IMR-90 (cell line): ENCODE measurements at places on chromosomes 7 and 10. TPM values are rescaled to one million over a fixed set of nuclear protein-coding genes. Genes with fewer than 3 reads are reported as not detected.

- H3K27me3 ChIP-seq = no peaks in the 10 kb centered on the region
- H3K27ac ChIP-seq = no peak overlapping the region
- H3K4me3 ChIP-seq = no peak overlapping the region
- H3K4me1 ChIP-seq = peaks cover 26% of the 10 kb centered on the region
- DNase-seq = peak; percentile 92
These were observed 55.0 kb downstream of the PODXL start for GRCh38 chr7:131501422-131501821.

DNA sequence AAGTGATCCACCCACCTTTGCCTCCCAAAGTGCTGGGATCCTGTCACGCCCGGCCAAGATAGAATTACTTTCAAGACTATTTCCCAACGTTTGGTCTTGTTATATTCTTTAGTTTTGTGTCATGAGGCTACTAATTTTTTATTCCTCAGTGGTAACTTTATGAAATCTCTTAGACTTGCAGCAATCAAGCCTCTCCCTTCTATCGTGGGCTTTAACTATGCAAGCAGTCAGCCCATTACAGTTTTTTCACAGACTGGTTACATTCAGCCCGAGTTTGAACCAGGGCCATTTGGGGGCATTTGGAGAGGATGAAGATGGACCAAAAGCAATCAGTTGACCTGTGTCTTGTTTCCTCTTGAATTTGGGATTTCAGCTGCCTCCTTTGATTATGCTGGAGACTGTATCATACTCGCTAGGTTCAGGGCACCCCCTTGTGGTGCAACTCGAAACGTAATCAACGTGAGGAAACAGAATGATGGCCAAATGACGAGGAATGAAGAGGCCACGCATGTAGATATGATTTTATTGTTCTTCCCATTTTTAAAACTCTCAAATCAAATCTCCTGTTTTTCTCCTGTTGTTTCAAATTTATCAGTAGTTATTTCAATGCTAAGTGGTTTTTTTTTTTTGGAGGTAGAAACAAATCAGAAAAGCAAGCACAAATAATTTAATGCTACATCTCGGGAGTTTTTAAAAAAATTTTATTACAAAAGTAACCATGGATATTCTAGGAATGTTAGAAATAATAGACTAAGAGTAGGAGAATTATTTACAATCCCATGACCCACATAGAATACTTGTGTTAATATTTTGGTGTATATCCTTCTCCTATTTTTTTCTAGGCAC lies 151.6 kb downstream of the KIAA1217 start:
- H3K36me3 ChIP-seq = no peaks in the 10 kb centered on the region
- no peaks in the 10 kb centered on the region for H3K4me1 ChIP-seq
- H3K4me3 ChIP-seq = no peak overlapping the region
- DNase-seq = peak; percentile 73
- H3K27me3 ChIP-seq = no peaks in the 10 kb centered on the region

DNA sequence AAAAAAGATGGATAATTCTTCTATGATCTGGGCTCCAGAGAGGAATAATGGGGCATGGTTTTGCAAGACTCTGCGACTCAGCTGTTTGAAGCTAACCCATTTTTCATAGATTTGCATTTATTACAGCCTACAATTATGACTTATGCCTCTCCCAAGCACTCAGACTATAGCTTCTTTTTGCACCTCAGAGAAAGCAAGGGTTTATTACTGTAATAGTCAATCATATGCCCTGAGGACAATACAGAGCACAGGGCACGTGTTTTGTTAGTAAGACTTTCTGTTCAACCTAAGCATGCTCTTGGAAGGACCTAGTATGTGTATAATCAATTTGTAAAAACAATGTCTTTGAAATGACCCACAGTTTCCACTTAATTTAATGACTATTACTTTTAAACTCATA lies 221.2 kb downstream of the PARD3 start:
- no peak overlapping the region for H3K4me3 ChIP-seq
- H3K27ac ChIP-seq = no peak overlapping the region
- H3K36me3 ChIP-seq = no peaks in the 10 kb centered on the region
- no peaks in the 10 kb centered on the region for H3K27me3 ChIP-seq

- peak within 1 kb of the TSS; percentile 44; the same call in 1 of the 2 replicates for H3K27ac ChIP-seq
- no peak for DNase-seq
These were observed at the start of gene SH3PXD2A for GRCh38 chr10:103855424-103855823. TSS of gene SH3PXD2A (minus strand) at chr10:103855576. CDS start at chr10:103855266, 310 bp downstream.

DNA sequence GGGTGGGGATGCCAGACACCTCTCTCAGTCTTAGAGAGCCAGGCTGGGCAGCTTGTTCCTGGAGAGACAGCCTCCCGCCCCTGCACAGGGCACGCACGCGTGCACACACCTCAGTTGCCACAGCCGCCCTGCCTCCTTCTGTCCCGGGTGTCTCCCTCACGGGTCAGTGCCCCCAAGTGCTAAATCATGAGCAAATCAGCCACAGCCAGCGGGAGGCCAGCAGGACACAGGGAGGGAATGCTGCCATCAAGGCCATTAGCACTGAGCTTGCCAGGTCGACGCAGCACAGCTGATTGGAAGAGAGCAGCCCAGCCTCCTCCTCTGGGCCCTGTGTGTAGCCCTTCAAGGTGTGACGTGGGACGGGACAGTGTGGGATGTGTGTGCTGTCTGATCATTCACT lies 130.4 kb downstream of the CDH23 start:
- no peaks in the 10 kb centered on the region for H3K36me3 ChIP-seq
- DNase-seq = no peak
- H3K27me3 ChIP-seq = peaks cover 26% of the 10 kb centered on the region
- H3K27ac ChIP-seq = no peak overlapping the region
- H3K4me3 ChIP-seq = no peak overlapping the region

- no peak for DNase-seq
- no peaks in the 10 kb centered on the region for H3K36me3 ChIP-seq
- H3K4me1 ChIP-seq = no peaks in the 10 kb centered on the region
- no peak overlapping the region for H3K27ac ChIP-seq
These were observed 21.5 kb upstream of the ZNF800 start for GRCh38 chr7:127413962-127414361.

- H3K36me3 ChIP-seq = no peaks in the 10 kb centered on the region
- no peak overlapping the region for H3K27ac ChIP-seq
- DNase-seq = no peak
- no peaks in the 10 kb centered on the region for H3K27me3 ChIP-seq
These were observed 493.6 kb downstream of the GALNT17 start for GRCh38 chr7:71625545-71625944.

DNA sequence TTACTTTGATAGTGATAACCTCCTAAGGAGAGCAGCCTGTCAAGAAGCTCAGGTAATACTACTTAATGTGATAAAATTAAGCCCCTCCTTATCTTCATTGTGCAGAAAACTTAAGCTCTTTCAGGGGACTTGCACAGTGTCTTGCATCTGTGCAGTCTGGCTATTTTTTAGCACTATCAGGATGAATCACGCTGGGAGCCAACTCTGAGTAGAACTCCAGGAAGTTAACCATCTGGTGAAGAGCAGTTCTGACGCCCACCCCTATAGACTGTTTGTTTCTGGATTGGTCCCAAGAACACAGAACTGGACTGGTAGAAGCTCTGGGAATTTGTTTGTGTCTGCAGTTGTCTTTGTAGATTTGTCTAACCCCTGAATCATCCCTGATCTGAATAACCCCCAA lies 41.9 kb downstream of the AGK start:
- no peak overlapping the region for H3K27ac ChIP-seq
- no peaks in the 10 kb centered on the region; the same call in 1 of the 2 replicates for H3K36me3 ChIP-seq
- 0 out of 2 replicates have a peak, but pooled peaks cover 2% of the 10 kb centered on the region for H3K4me1 ChIP-seq
- no peaks in the 10 kb centered on the region for H3K27me3 ChIP-seq

DNA sequence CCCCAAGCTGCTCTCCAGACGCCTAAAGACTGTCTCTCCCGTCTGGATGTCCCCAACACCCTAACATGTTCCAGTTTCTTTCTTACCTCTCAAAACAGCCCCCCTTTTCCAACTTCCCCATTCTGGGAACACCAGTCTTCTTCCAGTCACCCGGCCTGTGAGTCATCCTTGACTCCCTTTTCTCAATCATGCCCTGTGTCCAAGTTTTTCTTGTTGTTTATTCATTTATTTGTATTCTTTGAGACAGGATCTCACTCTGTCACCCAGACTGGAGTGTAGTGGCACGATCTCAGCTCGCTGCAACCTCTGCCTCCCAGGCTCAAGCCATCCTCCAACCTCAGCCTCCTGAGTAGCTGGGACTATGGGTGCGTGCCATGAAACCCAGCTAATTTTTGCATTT lies 15.6 kb downstream of the SNX10 start:
- no peaks in the 10 kb centered on the region for H3K4me1 ChIP-seq
- peak; percentile 4 for DNase-seq
- H3K4me3 ChIP-seq = no peak overlapping the region
- no peak overlapping the region for H3K27ac ChIP-seq

DNA sequence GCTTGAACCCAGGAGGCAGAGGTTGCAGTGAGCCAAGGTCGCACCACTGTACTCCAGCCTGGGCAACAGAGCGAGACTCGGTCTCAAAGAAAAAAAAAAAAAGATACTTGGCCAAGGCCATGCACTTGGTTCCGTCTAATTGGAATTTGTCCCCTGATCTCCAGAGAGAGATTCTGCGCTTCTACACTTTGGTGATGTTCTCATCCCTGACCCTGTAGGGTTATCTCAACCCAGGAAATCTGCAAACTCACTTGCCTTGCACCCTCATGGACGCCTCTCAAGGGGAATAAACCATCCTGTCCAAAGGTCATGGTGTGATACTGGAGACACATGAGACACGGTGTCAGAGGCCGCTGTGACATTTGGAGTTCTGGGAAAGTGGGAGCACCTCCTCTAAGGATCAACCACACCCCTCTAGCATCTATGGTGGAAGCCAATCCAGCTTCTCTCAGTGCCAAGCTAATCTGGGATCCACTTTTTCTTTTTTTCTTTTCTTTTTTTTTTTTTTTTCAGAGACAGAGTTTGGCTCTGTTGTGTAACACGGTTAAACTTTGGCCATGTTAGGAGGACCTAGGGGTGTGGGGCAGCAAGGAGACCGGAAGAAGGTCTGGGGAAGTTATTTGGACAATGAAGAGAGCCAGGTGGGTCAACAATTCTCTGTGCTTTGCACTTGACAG lies 7.8 kb upstream of the POR start:
- H3K27me3 ChIP-seq = no peaks in the 10 kb centered on the region
- H3K27ac ChIP-seq = no peak overlapping the region
- H3K4me1 ChIP-seq = peaks cover 7% of the 10 kb centered on the region; the same call in 1 of the 2 replicates
- H3K4me3 ChIP-seq = no peak overlapping the region
- no peaks in the 10 kb centered on the region for H3K36me3 ChIP-seq

GRCh38 chr10:5532618-5533097 lies 7.9 kb downstream of the CALML3 start:
- no peaks in the 10 kb centered on the region for H3K36me3 ChIP-seq
- no peak overlapping the region for H3K27ac ChIP-seq
- peaks cover 4% of the 10 kb centered on the region; the same call in 1 of the 2 replicates for H3K4me1 ChIP-seq
- no peaks in the 10 kb centered on the region for H3K27me3 ChIP-seq

DNA sequence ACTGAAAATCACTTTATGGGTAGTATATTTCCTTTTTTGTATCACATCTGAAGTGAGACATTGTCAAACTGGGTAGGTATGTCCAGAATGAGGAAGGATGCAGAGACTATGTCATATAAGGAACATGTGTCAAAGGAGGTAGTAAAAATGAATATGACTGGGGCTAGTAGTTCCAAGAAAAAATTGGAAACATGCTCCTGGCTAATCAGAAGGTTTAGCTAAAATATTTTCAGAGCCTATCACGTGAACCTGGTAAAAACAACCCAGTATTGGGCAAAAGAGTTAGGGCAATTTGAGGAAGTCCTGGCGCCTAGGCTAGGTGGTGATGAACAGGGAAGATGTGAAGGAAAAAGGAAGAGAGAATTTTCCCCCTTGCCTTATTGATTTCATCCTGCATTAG lies 26.4 kb downstream of the ENTPD1 start:
- H3K27me3 ChIP-seq = no peaks in the 10 kb centered on the region
- no peak for DNase-seq
- H3K27ac ChIP-seq = no peak overlapping the region
- H3K4me1 ChIP-seq = no peaks in the 10 kb centered on the region
- no peak overlapping the region for H3K4me3 ChIP-seq

GRCh38 chr7:40058636-40059035 lies 75.8 kb downstream of the MPLKIP start:
- no peaks in the 10 kb centered on the region for H3K27me3 ChIP-seq
- H3K27ac ChIP-seq = no peak overlapping the region
- H3K4me3 ChIP-seq = no peak overlapping the region
- 0 out of 2 replicates have a peak, but pooled peaks cover 2% of the 10 kb centered on the region for H3K4me1 ChIP-seq
- DNase-seq = peak; percentile 4

- H3K27ac ChIP-seq = no peak overlapping the region
- H3K4me1 ChIP-seq = no peaks in the 10 kb centered on the region
- H3K27me3 ChIP-seq = peaks cover 16% of the 10 kb centered on the region
- DNase-seq = no peak
- H3K4me3 ChIP-seq = no peak overlapping the region
These were observed 213.3 kb upstream of the PHYHIPL start for GRCh38 chr10:58963101-58963534.

- H3K27me3 ChIP-seq = no peaks in the 10 kb centered on the region
- H3K4me1 ChIP-seq = no peaks in the 10 kb centered on the region
- no peaks in the 10 kb centered on the region; the same call in 1 of the 2 replicates for H3K36me3 ChIP-seq
These were observed 305.6 kb upstream of the FZD1 start for GRCh38 chr7:90958647-90959046.

- H3K4me3 ChIP-seq = no peak overlapping the region
- no peak for DNase-seq
- H3K4me1 ChIP-seq = peaks cover 6% of the 10 kb centered on the region; the same call in 1 of the 2 replicates
- H3K36me3 ChIP-seq = no peaks in the 10 kb centered on the region
- no peaks in the 10 kb centered on the region for H3K27me3 ChIP-seq
- H3K27ac ChIP-seq = no peak overlapping the region
These were observed 151.8 kb downstream of the SFMBT2 start for GRCh38 chr10:7258948-7259523.

DNA sequence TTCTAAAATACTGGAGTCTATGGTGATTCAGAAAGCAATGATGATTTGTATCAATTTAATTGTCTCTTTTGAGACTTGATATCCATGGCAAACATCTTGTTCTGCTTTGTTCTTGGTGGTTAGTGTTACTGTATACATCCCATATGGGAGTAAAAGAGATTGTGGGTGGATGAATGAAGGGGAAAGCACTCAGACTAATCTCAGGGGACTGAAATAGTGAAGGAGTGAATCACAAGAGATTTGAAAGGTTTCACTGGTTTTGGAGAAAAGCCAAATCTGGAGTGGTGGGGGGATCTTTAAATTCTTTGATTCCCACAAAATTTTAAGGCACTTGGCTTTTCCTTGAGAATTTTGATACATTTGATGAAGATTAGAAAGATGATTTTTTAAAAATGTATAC lies 369.4 kb downstream of the INHBA start:
- DNase-seq = peak; percentile 87
- no peak overlapping the region for H3K4me3 ChIP-seq
- H3K27ac ChIP-seq = no peak overlapping the region
- H3K4me1 ChIP-seq = peaks cover 7% of the 10 kb centered on the region
- H3K27me3 ChIP-seq = no peaks in the 10 kb centered on the region
- no peaks in the 10 kb centered on the region for H3K36me3 ChIP-seq

- H3K27me3 ChIP-seq = peaks cover 2% of the 10 kb centered on the region; the same call in 1 of the 2 replicates
- H3K4me3 ChIP-seq = no peak overlapping the region
- no peaks in the 10 kb centered on the region for H3K36me3 ChIP-seq
- H3K27ac ChIP-seq = no peak overlapping the region
- no peaks in the 10 kb centered on the region for H3K4me1 ChIP-seq
- peak; percentile 14 for DNase-seq
These were observed 81.0 kb upstream of the PRSS58 start for GRCh38 chr7:142338633-142339501.

The VSIR gene
- 5.0 and 5.3 TPM in 2 replicates for total RNA-seq

The PLCE1 gene
- total RNA-seq = 3.9 and 4.5 TPM in 2 replicates

The KIF20B gene
- total RNA-seq = 16.1 and 23.5 TPM in 2 replicates

The HMX2 gene
- not detected in 2 replicates for total RNA-seq

The INA gene
- total RNA-seq = 4.5 and 6.4 TPM in 2 replicates

The CALD1 gene
- total RNA-seq = 487 and 532 TPM in 2 replicates

The ZNF239 gene
- 10.8 and 12.7 TPM in 2 replicates for total RNA-seq

The OPN1SW gene
- not detected in 2 replicates for total RNA-seq

The RPEL1 gene
- under 0.01 and 0.28 TPM in 2 replicates for total RNA-seq

The UCMA gene
- not detected in 2 replicates for total RNA-seq

The SPDYE16 gene
- total RNA-seq = not detected in 2 replicates

The PNLIPRP3 gene
- not detected in 2 replicates for total RNA-seq
